ENCODE measurements at places on chromosomes 12 and 14.

DNA sequence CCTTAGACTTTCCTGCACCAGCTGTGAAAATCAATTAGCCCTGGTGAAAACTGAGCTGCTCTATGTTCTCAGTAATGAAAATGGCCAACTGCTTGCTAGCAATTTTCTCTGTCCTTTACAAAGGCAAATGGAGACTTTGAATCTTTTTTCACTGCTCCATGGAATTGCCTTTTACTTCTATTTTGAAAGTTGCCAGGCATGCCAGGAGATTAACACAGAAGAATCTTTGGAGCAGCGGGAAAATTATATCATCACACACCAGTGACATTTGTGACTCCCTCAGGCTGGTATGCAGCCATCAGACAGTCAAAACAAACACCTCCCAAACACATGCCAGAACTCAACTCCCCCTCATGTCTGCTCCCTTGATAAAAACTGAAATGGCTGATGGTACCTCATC lies 872.0 kb upstream of the FLRT2 start:
- DNase-seq = no peak

DNA sequence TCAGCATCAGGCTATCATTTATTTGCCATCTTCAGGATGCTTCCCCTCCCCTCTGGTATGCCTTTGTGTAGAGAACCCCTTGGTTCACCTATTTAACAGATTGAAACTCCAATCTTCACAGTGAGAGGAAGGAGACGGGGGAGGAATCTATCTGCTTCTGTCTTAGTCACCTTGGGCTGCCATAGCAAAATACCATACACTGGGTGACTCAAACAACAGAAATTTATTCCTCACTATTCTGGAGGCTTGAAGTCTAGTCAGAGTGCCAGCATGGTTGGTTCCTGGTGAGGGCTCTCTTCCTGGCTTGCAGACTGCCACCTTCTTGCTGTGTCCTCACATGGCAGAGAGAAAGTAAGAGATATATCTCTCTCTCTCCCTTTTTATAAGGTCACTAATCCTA lies 13.5 kb upstream of the EML1 start:
- no peak for DNase-seq

- no peak for DNase-seq
Observed at GRCh38 chr14:81618695-81619094, 85.0 kb upstream of the SEL1L start.

- DNase-seq = peak; percentile 24
Observed at GRCh38 chr12:7162691-7163114, 26.8 kb upstream of the PEX5 start.

DNA sequence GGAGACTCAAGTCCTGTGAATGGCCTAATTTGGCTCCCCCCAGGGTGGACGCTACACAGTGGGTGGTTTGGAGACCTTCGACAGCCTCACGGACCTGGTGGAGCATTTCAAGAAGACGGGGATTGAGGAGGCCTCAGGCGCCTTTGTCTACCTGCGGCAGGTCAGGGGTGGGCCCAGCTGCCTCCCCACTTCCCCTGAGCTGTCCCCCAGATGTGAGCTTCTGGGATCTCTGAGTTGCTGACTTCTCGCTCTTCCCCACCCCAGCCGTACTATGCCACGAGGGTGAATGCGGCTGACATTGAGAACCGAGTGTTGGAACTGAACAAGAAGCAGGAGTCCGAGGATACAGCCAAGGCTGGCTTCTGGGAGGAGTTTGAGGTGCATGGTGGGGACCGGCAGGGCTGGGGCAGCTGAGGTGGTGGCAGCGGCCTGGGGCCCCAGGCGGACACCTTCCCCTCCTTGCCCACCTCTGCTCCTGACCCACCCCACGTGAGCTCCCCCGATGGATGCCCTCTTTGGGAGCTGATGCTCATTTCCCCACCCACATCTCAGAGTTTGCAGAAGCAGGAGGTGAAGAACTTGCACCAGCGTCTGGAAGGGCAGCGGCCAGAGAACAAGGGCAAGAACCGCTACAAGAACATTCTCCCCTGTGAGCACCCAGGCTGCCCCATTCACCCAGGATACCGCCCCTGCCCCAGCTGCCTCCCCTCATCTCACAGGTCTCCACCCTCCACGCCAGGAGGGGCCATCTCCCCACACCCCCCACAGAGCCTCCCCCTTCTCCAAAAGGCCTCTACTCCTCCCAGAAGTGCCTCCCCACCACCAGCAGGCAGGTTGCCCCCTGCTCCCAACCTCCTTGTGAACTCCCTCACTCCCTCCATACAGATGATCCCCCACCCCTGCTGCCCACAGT lies 4.2 kb downstream of the PTPN6 start:
- DNase-seq = no peak

DNA sequence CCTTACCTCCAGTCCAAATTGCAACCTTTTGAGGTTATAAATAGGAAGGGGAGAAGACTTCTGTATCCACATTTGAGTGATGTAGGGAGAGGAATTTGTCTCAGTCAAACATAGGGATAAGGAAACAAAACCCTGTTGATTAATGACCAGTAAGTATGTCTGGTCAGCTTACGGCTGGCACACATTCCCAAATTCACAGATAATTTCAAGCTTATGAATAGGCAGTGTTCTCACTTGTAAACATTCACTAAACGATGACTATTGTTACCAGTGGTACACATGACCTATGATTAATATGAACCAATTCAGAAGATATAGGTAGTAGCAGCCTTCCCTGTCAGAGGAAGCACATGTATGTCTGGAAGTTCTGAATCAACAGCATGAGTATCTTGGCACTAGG lies 33.0 kb upstream of the SLC5A8 start:
- no peak for DNase-seq

DNA sequence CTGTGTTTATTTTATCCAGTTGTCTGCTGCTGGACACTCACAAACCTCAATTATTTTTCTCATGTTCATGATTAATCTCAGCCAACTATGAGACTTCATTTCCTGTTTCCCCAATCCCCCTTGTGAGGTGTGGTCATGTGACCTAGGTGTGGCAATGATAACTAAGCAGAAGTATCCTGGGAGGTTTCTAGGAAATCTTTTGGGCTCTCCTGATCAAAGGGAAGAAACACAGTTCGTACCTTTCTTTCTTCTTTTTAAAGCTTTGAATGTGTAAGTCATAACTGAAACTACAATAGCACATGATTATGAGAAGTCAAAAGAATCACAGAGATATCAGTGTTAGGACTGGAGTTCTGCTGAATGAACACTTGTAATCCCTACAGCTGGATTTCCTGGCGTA lies 34.4 kb upstream of the MANSC4 start:
- no peak for DNase-seq

DNA sequence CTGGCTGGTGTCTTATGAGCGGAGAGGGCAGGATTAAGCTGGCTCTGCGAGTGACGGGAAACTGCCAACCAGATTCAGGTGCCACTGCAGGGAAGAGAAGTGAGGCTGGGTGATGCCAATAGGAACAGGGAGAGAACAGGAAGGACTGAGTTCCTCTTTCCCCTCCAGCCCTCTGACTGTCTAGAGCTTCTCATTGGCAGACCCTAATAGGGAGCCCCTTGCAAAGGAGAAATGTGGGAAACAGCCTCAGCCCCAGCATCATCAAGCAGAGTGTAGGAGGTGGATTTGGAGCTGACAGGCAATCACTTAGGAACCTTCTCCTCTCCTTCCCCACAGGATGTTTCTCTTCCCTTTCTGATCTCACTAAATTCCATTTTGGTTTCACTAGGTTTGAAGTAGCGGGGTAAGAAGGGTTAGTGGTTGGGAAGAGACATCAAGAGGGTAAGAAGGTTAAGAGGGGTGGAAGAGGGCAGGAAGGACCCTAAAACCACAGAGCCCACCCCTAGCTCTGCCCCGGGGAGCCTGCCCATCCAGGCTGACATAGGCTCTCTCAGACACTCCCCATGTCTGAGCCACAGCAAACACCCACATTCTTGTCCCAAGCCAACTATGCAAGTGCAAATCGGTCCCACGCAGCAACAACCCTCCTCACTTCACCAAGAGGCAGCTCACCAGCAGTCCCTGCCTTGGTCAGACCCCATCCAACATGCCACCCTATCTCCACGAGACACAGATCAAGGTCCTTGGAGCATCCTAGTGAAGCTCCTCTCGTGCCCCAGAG lies 111.1 kb downstream of the STAB2 start:
- no peak for DNase-seq

DNA sequence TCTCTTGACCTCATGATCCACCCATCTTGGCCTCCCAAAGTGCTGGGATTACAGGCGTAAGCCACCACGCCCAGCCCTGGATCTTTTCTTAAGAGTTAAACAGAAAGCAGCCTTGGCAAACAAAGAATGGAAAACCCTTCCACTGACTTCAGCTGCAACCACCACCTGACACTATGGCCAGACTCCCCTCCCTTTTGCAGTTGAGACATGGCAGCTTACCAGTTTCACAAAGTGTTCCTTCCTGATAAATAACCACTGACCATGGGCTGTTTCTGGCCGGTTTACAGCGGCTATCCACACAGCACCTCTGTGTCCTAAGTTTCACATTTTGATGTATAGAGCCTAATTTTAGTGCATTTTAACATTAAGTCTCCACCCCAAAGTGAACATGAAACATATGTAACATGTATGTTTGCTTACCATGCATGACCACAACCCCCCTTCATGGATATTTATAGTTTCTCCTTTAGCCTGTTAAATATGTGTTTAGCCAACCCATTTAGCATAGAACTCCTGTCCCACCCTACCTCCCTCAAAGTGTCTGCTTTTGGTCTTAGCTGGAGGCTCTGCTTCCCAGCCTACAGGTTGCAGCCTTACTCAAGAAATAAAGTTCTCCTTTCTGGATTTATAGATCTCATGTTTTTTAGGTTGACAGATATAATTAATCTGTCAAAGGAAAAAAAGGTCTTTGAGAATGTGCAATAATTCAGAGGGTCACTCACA lies 32.7 kb upstream of the RAB21 start:
- DNase-seq = no peak

DNA sequence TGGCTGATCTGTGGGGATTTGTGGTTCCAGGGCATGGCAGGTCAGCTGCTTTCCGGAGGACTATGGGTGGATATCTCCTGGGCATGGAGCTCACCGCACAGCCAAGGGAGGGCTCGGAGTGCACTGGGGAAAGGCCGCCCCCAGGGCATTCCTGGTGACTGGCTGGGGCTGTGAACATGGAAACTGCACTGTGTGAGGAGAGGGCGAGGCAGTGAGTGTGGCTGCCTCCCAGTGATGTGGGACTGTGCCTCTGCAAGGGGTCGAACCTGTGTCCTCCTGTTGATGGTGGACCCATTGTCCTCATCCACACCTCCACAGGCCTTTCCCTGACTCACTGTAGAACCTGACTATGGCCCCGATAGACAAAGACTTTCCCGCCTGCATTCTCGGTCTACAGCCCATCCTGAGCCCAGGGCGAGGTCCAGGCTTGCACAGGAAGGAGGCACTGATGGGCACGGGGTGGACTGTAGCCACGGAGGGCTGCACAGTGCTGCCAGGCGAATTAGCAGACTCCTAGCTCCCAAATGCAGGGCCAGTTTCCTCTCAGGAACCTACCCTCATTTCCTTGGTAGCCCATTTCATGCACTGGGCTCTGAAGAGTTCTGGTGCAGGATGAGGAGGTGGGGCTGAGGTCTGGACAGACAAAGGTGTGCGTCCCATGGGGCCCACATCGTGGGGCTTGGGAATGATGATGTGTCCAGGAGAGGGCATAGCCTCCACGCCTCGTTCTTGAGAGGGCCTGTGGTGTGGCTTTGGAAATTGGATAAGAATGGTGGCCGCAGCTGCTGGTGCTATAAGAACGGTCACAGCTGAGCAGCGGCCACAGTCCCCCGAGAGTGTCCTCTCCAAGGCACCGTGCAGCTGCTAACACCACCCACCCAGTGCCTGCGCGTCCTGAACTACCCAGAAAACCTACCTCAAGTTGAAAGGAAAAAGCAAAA lies 415.1 kb downstream of the TMEM121 start:
- DNase-seq = no peak

GRCh38 chr12:96219700-96220206 lies 25.6 kb downstream of the ELK3 start:
- DNase-seq = no peak

DNA sequence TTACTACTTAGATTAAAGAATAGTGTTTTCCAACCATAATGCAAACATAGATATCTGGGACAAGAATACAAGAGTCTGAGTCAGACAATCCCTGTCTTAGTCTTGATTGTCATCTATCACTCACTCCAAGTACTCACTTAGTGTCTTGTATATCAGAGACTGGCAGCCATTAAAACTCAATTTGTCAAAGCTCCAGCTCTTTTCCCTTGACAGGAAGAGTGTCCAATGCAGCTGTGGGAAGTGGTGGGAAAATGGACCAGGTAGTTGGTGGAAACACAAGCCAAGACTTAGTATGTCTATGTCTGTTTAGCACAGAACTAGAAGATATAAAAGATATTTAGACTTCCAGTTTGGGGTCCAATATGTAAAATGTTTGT lies 271.6 kb upstream of the CLEC14A start:
- DNase-seq = no peak

DNA sequence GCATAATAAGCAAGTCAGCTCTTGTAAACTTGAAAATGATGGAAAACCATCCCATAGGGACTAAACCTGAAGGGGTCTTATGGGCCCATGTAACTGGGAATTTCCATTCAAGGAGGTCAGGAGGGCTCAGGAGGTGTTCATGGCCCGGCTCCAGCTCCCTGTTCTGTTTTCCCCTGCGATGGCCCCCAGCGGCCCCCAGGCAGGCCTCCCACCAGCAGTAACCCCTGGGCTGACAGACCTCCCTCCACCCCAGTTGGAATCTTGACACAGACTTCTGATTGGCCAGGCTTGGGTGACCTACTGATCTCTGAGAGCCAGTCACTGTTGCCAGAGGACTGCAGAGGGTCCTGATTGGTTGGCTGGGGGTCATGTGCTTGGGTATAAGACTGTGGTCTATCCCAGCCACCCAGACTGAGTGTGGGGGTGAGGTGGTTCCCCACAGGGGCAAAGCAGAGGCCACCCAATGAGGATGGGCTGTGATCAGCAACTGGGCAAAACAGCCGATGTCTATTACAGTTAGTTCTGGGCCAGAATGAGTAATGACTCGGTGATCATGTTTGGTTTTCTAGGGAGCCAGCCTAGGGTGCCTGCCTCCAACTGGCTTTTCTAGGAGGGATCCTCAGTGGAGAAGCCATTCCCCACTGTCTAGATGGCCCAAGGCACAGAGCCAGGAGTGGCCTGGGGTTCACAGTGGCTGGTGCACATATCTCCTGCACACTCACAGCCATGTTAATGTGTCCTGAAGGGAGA lies 27.0 kb downstream of the RHOF start:
- no peak for DNase-seq

All from CD4-positive, alpha-beta T cell treated with Interleukin-10 for 1 hour (primary cell).